SK-MEL-5 (cell line): ENCODE measurements at places on chromosomes 3 and 15. TPM values are rescaled to one million over a fixed set of nuclear protein-coding genes. Genes with fewer than 3 reads are reported as not detected.

The PLCL2 gene
- total RNA-seq = 3.5 and 4.4 TPM in 2 replicates

The ADGRG7 gene
- total RNA-seq = not detected in 2 replicates

The CDHR4 gene
- not detected in 2 replicates for total RNA-seq

- DNase-seq = no peak
Measured at GRCh38 chr3:128317101-128317697, 149.5 kb downstream of the DNAJB8 start.

- DNase-seq = peak; percentile 47
Measured at GRCh38 chr3:64163755-64164148, 61.5 kb downstream of the PRICKLE2 start.

DNA sequence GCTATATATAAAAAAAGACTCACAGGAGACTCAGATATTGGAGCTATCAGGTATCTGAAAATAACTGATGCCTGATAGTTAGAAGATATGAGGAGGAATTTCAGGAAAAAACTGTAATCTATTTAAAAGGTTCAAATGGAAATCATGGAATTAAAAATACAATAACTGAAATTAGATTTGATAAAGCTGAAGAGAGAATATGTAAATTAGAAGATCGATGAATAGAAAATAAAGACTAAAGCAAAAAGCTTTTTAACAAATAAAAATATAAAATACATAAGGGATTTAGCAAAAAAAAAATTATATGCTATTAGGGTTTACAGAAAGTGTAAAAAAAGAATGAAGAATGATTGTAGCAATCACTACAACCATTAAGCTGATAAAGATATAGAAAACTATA lies 679.8 kb upstream of the LMCD1 start:
- DNase-seq = no peak

GRCh38 chr3:60720736-60721135 lies 530.5 kb downstream of the FHIT start:
- DNase-seq = no peak

The GPR62 gene
- not detected in 2 replicates for total RNA-seq

DNA sequence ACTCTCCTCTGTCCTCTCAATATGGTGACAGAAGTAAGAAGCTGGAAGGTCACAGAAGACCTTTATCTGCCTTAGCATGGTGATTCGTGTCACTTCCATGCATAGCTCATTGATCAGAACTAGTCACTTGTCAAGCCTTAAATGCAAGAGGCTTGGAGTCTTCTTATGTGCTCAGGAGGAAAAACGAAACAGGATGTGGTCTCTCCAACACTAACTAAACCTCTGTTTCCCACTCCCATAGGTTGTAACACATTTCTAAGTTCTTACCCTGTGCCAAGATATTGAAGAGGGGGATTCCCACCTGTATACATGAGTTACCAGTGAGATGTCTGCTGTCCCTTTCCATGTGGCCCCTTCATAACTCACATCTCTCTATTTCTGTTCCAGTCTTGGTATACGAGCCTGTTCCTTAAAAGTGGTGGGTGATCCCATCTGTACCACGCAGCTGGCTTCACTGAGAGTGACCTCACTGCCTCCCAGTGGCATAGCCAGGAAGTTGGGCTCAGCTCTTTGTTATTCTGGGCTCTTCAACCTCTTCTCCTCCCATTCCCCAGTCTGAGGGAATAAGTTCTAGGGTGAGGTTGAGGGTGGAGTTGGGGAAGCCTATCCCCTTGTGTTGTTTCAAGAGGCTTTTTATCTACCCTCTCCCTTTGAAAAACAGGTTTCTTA lies 203.2 kb upstream of the PPP2R3A start:
- DNase-seq = peak; percentile 4

- DNase-seq = no peak
Measured at GRCh38 chr15:27238707-27239423, 267.9 kb downstream of the GABRG3 start.

GRCh38 chr15:45149060-45149459 lies 19.3 kb downstream of the DUOX1 start:
- DNase-seq = no peak

- no peak for DNase-seq
Measured at GRCh38 chr3:149895769-149896168, 74.9 kb downstream of the PFN2 start.

DNA sequence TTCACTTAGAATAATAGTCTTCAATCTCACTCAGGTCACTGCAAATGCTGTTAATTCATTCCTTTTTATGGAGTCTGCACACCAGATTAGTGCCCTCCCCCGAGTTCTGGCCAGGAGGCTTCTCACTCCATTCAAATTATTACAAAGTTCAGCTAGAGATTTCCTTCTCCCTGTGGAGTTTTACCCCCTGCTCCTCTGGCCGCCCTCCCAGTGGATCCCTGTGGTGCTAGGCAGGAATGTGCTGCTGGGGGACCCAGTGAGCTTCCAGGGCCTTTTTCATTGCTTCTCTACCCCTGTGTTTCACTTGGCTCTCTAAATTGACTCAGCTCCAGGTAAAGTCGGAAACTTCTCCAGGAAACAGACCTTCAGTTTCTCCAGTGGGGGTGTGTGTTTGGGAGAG lies 42.7 kb upstream of the CD200R1L start:
- DNase-seq = no peak

DNA sequence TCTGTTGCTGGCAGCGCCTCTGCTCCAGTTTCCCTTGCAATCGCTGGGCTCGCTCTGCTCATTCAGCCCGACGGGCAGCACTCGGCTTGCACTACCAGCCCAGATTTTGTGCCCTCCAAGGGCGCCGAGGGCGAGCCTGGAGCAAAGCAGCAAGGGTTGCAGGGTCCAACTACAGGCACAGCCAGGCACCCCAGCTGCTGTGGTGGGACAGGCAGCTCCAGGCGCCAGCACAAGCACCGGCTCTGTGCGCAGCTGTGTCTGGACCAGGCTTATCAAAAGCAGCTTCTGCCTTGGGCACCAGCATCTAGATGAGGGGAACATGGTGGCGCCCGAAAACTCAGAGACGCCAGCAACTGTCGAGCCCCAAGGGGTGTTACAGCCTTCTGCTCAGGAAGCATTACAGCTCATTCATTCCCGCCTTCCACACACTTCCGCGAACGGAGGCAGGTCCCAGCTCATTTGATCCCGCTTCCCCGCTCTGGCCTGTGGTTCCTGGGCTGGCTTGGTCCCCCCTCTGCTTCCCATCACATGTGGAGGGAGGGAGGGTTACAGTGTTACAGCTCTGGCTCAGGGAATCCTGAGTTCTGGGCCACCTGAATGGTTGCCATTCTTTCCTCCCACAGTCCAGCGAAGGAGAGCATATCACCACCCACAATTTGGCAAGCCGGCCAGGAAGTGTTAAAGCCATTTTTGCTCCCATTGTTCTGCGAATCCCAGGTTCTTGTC lies 409.9 kb upstream of the ALCAM start:
- DNase-seq = no peak

DNA sequence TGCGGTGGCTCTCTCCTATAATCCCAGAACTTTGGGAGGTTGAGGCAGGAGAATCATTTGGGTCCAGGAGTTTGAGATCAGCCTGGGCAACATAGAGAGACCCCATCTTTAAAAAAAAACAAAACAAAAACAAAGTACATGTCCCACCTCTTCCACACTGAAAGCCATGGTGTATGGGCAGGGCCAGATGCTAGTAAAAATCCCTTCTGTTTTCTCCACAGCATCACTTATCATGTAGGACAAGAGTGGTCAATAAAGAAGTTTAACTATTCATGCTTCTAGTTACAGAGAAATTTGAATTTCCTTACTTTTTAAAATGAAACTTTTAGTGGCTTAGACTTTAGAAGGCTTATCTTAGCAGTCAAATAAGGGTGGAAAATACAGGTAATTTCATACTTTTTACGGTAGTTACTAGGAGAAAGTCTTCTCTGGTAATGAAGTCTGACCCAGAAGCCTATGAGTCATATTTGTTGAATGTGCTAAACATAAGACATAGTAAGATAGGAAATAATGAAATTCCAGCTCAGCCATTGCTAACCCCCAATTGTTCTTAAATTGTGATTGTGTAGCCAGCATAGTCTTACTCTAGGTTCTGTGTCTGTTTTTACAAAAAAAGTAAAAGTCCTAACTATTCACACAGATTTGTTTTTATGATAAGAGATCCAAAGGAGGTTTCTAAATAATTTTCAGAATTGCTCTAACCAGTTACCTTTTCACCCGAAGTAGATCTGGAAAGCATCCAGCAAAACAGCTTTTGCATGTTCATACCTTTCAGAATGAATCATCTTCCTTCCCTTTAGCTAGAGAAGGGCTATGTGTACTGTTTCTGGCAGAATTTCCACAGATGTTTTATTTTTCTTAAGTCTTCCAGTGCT lies 16.4 kb upstream of the ZNF609 start:
- no peak for DNase-seq

GRCh38 chr15:51299187-51300015 lies 39.0 kb downstream of the CYP19A1 start:
- no peak for DNase-seq

DNA sequence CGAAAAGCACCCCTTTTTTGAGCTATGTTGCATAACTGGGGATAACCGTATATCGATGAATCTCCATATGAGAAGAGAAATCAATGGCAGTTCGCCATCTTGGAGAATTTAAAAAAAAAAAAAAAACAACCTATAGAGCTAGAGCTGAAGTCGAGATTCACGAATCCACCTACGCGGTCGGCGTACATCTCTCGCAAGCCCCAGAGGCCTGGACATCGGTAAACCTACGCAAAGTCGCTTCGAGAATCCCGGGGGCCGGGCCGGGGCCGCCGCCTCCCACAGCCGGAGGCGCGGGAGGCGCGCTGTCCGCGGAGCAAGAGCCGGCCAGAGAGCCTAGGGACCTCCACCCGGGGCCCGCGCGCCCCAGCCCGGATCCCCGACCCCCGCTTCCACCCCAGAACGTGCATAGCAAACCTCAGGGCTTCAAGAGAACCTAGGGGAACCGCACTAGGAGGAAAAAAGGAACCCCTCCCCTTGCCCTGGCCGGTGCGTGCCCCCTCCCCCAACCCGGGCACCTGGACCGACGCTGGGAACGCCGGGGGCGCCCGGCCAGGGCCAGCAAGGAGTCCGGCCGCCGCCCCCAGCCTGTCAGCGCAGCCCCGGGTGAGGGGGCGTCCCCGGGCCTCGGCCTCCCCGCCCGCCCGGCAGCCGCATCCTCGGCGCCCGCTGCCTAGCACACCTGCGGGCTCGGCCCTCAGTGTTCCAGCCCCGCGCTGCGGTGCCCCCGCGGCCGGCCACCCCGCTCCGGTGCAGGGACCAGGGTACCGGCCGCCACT lies 567 bp downstream of the PFN2 start:
- peak; percentile 87 for DNase-seq

The CHL1 gene
- 106 and 113 TPM in 2 replicates for total RNA-seq

GRCh38 chr3:8505621-8506020 lies 4.0 kb downstream of the LMCD1 start:
- DNase-seq = no peak

DNA sequence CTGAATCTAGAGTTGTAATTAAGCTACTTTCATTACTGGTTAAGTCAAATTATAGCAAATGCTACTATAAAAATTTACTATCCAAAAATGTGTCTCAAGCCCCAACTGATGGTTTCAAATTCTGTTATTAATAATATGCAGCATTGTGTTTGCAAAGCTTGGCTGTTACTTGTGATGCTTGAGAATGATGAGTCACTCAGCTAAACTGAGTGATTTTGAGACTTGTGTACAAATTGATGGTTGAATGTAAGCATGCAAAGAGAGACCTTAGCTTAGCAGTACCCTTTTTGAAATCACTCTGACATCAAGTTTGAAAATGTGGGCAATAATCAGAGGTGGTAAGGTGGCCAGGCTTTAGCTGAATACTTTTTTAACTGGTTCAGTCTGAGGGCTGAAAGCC lies 27.6 kb downstream of the OPA1 start:
- DNase-seq = peak; percentile 47

DNA sequence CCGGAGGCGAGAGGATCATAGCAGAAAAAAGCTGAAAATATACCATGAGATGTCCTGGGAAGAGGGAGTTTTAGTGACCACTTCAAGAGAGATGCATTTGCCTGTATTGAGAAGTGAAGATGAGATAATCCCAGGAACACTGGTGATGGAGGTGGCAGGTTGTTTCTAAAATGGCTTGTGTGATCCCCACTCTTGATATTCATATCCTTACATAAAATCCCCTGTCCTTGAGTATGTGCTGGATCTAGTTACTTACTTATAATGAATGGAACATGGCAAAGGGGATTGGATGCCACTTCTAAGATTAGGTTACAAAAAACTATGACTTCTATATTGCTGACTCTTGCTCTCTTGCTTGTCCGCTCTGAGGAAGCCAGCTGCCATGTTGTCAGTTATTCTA lies 22.1 kb downstream of the HDGFL3 start:
- no peak for DNase-seq

The HGD gene
- not detected in 2 replicates for total RNA-seq

DNA sequence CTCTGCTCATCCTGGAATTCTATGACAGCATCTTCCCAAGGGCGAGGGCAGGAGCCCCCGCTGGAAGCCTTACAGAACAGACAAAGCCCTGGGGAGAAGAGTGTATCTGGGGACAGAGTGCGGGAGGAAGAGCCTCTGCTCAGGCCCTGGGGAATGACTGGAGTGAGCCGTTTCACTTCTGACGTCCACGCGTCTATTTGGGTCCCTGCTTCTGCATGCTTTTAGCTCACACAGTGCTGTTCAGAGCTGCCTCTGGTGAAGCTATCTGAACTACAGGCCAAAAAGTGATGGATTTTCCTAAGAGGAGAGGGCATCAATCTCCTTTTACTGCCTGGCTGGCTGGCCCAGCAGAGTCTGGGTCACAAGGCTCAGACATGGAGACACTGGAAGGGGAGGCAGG lies 311.8 kb downstream of the NTRK3 start:
- no peak for DNase-seq

GRCh38 chr3:119560160-119560559 lies 746 bp upstream of the CD80 start:
- DNase-seq = no peak

DNA sequence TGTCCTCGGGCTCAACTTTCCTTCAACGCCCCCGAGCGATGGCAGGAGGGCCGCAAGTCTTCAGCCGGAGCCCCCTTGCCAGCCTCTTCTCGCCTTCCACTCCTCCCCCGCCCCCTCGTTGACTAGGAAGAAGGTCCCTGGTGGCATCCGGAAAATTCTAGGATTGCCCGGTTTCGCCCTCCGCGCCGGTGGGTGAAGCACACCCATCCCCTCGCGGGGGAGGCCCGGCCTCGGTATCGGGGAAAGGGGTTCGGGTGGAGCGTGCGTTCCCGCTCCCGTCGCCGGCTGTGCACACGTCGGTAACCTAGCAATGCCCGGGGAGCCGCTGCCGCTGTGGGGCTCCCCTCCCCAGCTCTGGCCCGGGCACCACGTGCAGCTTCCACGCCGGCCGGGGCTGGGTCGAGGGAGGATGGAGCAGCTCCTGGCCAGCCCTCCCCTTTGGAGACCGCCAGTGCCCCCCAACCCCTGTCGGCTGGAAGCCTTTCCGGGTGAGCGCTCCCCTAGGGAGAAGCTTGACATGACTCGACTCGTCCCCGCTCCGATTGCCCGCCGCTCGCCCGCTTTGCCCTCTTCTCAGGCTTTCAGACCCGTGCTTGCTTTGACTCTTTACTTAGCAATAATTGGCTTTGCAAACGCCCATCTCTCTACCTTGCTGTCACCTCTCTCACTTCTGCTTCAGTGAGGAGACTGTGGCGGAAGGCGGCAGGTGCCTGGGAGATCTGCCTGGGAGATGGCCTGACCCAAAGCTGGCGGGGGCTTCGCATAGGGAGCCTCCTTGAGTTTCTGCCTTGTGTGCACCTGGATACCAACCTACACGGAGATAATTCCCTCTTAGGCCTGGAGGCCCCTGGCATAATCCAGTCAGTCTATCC lies 1.3 kb downstream of the CACNA1D start:
- DNase-seq = no peak

The NISCH gene
- 17.7 and 19.9 TPM in 2 replicates for total RNA-seq

The TGM4 gene
- not detected in 2 replicates for total RNA-seq

The RHOV gene
- total RNA-seq = 0.32 and 0.82 TPM in 2 replicates

GRCh38 chr3:139327231-139327630 lies 16.6 kb upstream of the MRPS22 start:
- no peak for DNase-seq

The SPTSSB gene
- not detected in 2 replicates for total RNA-seq

The SMAD6 gene
- total RNA-seq = 3.2 and 4.6 TPM in 2 replicates

The TTLL13 gene
- total RNA-seq = 0.18 TPM in 1 of 2 replicates, not detected in the other

The CEMIP gene
- 6.3 and 7.0 TPM in 2 replicates for total RNA-seq
